Right ventricle myocardium inferior (tissue), 1 donor: ENCODE measurements at places on chromosomes 2 and 18. TPM values are rescaled to one million over a fixed set of nuclear protein-coding genes. Genes with fewer than 3 reads are reported as not detected.

Gene TCF4
- 57.8 TPM for total RNA-seq

GRCh38 chr2:16707014-16707623 lies 41.5 kb upstream of the CYRIA start:
- DNase-seq = no peak

DNA sequence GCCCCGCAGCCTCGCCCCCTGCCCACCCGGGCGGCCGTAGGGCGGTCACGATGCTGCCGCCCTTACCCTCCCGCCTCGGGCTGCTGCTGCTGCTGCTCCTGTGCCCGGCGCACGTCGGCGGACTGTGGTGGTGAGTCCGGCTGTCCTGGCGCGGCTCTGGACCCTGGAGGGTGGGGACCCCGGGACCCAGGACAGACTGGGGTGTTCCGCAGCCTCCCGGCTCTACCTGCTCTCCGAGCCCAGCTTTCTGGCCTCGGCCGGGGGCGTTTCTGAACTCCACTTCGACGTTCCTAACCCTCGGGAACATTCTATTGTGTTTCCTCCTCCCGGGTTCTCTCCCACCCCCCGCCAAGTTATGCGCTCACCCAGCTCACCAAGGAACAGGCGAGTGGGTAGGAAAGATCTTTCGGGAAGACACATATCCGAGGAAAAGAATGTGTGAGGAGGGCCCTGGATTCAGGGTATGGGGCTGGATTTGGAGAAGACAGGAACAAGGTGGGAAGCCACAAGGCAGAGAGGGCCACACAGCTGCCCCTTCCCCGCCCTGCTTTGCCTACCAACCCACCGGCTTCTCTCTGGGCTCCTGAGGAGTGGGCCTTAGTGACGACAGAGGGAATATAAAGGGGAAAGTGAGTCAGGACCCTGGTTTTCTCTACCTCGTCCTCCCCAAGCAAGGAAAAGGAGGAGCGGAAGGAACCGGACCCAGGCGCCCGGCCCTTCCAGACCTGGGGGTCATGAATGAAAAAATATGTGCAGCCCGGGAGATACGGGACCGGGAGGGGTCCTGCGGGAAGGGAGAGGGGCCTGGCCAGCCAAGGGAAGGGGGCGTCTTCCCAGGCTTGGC lies 605 bp downstream of the WNT6 start:
- DNase-seq = no peak

DNA sequence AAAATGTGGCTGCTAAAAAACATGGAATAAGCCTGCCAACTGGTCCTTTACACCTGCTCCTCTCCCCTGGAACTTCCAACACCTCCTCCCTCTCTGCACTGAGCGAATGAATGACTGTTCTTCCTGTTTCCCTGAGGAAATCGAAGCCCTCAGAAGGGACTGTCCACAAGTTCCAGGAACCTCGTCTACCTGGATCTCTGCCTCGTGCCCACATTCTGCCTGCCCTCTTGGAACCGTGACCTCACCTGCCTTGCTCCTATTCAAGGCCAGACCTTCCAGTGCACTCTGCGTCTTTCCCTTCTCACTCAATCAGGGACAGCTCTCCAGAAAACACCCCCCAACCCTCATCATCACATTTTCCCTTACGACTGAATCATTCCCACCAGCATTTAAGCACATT lies 4.4 kb upstream of the CAB39 start:
- DNase-seq = no peak

Gene EPB41L3
- total RNA-seq = 10.5 TPM

Gene IL1RN
- 0.89 TPM for total RNA-seq

DNA sequence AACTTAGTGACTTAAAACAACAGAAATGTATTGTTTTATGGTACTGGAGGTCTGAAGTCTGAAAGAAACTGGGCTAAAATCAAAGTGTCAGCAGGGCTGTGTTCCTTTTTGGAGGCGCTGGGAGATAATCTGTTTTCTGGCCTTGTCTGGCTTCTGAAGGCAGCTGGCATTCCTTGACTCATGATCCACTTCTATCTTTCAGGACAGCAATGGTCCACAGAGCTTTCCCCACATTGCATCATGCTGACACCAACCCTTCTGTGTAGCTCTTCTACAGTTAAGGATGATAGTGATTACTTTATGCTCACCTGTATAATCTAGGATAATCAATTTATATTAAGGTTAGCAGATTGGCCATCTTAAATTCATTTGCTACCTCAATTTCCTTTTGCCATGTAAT lies 392.1 kb downstream of the TDRD15 start:
- no peak for DNase-seq

Gene SLC14A1
- total RNA-seq = 24.9 TPM

DNA sequence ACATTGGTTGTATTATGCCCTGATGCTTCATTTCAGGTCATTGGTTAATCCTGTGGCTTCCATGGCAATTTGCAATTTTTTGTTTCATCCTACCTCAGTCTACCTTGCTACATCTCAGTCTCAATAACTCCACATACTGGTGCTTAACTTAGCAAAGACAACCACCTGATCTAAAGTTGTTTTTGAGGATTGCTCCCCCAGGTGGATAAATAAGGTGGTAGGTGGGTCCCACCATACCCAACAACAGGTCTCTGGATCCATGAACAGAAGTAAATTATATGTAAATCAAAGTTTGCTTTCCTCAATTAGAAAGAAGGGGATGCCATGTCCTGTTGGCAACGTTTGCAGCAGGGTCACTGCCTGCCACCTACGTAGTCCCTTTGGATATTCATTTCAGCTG lies 7.0 kb downstream of the XIRP2 start:
- DNase-seq = no peak
